Ammon's horn (tissue), 1 donor: ENCODE measurements at places on chromosomes 7 and 10.
A peak's percentile ranks its signal among the peaks of the same experiment; 100 is the strongest.

DNA sequence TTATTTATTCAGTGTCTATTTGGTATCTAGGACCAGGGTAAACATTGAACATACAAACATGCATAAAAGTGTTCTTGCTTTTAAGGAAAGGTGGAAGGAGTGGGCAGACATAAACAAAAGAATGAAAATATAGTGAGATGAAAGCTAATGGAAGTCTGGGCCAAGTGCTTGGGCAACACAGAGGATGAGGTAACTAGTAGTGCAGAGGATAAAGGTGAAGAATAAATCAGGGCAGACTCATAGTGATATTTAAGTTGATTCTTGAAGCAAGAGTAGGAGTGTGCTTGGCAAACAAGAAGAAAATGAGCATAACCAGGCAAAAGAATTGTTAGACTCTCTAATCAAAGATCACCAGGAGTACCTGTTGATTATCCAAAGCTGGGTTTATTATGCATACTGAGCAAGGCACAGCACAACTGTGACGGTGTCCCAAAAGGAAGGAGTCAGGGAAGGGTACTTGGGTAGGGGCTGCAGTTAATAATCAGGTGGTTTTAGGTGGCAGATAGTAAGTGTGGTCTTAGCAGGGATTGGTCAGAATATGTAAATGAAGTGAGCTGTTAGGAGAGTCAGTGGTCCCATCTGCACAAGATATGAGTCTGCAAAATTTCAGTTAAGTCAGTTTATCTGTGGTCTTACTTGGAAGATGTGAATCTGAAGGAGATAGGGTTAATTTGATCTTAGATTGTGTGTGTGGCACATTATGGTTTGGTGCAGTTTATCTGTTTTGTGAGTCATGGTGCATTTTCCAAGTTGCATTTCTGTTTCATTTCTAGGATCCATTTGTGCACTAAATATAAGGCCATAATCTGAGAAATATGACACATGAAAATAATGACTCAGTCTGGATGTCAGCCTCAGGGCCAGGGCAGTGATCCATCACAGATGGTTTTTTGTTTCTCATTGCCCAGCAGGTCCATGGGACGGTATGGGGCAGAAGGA is 30.6 kb upstream of the TAX1BP1 start:
- DNase-seq, result no peak

DNA sequence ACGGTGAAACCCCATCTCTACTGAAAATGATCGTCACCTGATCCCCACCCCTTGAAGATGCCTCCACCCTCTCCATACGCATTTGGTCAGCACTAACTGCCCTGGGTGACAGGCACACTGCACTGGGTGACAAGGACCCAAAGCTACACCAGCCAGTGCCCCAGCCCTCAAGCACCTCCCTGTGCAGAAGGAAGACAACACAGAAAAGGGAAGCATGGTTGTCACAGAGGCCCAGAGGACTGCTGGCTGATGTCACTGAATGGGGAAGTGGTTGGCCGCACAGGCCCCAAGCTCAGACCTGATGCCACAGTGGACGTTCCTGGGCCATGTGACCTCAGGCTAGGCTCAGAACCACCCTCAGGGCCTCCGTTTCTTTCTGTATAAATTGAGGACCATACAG is 4.2 kb upstream of the PILRA start:
- DNase-seq, result peak; percentile 83

GRCh38 chr7:82319674-82320118 is 123.9 kb downstream of the CACNA2D1 start:
- DNase-seq, result peak; percentile 92

- DNase-seq, result no peak
Observed at GRCh38 chr10:97550336-97551149, 22.0 kb upstream of the ANKRD2 start.

DNA sequence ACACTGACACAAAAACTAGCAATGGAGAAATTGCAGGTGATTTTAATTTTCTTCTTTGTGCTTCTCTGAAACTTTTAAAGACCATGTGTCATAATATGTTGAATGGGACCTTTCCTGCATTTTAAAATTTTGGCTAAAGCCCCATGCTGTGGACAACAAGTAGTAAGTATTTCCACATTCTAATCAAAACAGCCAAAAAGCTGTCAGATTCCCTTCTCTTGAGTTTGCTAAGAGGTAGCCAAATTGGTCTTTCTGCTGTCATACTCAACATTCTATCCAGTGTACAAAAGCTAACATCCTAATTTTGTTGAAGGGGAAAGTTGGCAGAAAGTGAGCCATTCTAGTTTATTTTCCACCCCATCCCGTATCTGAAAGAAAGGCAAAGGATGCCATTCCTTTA is 447.6 kb downstream of the TFEC start:
- no peak for DNase-seq

DNA sequence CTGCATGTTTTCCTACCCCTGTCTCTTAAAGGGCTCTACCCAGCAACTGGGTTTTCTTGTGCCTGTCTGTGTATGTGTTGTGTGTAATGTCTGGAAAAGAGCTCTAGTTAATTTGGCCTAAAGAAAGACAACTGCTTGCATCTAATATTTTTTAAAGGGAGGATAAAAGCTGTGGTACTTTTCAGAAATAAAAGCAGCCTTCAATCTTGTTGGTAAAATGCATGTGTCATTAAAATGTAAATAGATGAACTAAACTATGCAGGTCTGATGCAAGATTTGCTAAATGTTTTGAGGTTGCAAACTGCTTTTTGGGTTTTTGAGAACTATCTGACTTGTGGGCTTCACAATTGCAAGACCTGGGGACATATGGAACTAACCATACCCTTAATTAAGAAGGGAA is 445.3 kb downstream of the HTR7 start:
- DNase-seq, result no peak

DNA sequence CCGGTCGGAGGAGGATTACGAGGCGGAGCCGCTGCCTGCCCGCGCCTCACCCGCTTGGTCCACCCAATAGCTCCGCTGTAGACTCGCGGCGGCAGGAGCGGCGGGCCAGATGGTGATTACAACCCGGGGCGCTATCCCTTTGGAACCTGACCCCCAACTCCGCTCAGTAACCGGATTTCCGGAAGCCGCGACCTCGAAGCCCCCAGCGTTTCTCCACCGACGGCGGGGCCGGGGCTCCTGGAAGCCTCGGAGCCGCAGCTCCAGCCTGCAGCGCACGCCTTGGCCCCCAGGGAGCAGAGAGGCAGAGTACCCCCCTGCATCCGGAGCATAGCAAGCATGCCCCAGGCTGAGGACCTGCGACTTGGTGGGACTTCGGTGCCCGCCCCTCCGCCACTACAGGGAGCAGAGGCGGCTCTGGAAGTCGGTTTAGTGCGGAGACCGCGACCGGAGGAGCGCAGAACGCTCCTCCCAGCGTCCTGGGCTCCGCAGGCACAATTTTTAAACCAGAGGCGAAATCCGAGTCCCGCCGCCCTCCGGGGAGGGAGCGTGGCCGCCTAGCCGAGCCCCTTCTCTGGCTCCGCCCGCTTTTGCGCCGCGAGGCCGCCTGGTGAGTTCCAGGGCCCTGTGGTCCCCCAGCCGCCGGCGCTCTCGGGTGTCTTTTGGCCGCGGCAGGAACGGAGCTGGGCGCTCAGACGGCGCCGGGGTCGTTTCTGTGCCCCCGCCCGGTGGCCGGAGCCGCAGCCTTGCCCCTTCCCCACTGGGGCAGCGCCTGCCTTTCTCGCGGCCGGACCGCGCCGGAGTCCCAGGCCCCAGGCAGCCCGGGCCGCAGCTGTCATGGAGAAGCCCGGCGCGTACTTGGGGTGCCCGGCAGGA is 28.2 kb upstream of the BMS1 start:
- DNase-seq, result no peak

GRCh38 chr10:31707093-31708039 is 221.3 kb downstream of the ARHGAP12 start:
- DNase-seq, result peak; percentile 75

DNA sequence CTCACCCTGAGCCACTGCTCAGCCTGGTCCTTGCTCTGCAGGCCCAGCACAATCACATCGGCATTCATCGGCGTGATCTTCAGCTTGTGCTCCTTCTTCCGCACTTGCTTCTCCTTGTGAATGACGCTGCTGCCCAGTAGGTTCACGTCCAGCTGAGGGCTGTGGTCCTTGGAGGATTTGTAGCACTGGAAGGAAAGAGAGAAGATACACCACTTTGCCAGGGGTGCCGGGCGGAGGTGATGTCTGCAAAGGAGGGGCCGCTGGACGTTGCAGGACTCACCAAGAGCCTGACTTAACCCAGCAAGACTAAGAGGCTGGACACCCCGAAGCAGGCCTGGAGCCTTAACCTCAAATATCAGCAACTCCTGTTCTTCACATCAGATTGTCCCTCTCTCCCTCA is 74.8 kb downstream of the VWA2 start:
- DNase-seq, result no peak

DNA sequence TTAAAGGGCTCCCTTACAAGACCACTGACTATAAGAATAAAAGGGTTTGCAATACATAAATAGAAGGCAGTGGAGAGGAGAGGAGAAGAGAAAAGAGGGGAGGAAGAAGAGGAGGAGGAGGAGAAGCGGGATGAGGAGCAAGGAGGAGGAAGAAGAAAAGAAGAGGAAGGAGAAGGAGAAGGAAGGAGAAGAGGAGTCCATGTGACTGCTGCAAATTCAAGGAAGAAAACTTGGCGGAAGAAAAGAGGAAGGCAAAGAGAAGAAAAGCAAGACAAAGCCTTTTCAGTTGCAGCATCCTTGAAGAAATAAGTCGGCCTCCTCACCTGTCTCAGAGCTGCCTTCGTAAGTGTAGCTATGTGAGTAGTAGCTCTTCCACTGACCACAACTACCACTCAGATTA is 22.6 kb downstream of the ASAH2 start:
- DNase-seq, result no peak

DNA sequence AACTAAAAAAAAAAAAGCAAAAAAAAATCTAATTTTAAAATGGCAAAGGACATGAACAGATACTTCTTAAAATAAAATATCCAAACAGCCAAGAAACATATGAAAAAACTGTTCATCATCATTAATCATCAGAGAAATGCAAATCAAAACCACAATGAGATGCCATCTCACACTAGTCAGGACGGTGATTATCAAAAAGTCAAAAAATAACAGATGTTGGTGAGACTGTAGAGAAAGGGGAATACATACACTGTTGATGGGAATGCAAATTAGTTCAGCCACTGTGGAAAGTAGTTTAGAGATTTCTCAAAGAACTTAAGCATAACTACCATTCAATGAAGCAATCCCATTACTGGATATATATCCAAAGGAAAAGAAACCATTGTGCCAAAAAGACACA is 30.2 kb downstream of the COBL start:
- DNase-seq, result no peak

- peak; percentile 80 for DNase-seq
Observed at GRCh38 chr10:22805304-22805703, 90.9 kb upstream of the PIP4K2A start.

DNA sequence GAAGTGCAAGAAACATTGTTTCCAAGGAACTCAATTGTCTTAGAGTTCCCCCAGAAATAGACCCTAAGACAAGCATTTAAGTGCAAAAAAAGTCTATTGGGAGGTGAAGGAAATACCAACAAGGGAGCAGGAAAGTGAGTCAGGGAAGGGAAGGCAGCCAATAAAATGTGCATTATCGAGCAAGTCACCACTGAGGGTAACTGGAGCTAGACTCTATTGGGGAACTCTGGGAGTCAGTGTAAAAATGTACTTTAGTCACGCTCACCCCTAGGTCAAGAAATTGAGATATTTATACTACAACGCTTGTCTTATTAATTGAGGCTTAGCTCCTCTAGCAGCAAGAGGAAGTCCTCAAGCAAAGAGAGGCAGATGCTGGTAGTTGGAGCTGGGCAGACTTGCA is 137.7 kb downstream of the RTKN2 start:
- DNase-seq, result no peak

DNA sequence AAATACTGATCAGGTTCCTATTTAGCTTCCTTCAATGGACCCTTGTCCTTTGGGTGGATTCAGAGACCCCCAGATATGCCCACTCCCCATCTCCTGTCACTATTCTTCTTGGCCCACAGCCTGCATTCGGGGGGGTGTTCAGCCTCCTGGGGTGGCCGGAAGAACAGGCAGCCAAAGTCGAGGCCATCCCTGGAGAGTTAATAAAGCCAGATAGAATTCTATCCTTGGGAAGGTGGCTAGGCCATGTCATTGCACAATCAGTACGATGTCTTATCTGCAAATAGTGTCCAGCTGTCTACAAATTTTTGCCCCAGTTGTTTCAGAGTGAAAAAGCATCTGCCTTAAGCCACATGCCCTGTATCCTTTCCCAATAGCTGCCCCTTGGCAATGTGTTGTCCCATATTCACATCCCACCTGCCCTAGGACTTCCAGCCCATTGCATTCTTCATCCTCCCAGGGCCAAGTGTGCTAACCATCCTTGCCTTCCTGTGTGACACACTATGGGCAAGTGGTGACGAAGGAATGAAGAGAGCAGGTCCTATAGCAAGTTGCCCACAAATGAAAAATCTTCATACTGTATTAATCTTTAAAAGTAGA is 9.9 kb upstream of the FAM107B start:
- DNase-seq, result no peak

GRCh38 chr10:119341459-119342301 is 134.3 kb downstream of the GRK5 start:
- no peak for DNase-seq
